Central memory CD8-positive, alpha-beta T cell (primary cell): ENCODE measurements at places on chromosomes 1 and 21.

- peaks cover 27% of the 10 kb centered on the region for H3K36me3 ChIP-seq
- H3K27me3 ChIP-seq, result no peaks in the 10 kb centered on the region
- H3K4me3 ChIP-seq, result peak overlapping the region; percentile 97
- peaks cover 56% of the 10 kb centered on the region for H3K4me1 ChIP-seq
- no peak for DNase-seq
Measured at GRCh38 chr1:89271341-89272015, 1.2 kb downstream of the GBP5 start.

DNA sequence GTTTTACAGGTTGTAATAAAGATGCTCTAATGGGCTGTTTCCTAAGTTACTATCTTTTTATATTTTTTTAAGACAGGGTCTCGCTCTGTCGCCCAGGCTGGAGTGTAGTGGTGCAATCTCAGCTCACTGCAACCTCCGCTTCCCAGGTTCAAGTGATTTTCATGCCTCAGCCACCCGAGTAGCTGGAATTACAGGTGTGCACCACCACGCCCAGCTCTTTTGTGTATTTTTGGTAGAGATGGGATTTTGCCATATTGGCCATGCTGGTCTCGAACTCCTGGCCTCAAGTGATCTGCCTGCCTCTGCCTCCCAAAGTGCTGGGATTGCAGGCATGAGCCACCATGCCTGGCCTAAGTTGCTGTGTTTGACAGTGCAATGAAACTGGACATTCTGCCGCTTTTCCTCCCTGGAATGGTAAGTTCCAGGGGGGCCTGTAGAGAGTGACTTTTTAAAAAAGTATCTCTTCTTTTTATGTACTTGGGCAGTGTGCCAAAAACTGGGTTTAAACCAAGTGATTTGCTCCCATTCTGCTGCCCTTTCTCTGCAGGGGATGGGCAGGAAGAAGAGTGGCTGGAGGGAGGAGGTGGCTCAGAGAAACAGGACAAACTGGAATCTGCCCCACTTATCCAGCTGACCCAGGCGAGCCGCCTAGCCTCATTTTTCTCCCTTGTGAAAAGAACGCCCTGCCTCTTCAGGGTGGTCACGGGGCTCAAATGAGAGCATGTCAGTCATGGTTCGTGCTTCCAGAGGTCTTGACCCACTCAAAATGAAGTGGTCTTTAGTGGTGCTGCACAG lies 2.3 kb downstream of the SLC37A1 start:
- peak overlapping the region; percentile 78 for H3K4me3 ChIP-seq
- peaks cover 56% of the 10 kb centered on the region for H3K4me1 ChIP-seq
- no peak for DNase-seq
- peaks cover 21% of the 10 kb centered on the region for H3K36me3 ChIP-seq
- H3K27me3 ChIP-seq, result no peaks in the 10 kb centered on the region

DNA sequence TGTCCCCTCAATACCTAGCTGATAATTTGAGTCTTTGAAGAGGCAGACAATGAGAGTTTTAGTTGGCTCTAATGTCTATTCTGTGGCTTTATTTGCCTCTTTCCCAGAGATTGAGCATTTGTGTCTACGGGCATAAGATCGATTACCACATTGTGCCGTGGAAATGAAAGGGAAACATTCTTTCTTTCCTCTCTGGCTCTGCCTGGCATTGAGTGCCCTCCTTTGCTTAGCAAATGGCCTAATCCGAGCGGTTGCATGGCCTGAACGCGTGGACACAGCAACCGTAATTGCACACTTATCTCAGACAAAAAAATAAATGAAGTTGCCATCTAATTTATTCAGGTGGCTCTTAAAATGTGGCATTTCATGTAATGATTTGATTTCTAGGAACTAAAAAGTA lies 247.9 kb downstream of the ADGRL2 start:
- no peak overlapping the region for H3K27ac ChIP-seq
- H3K4me1 ChIP-seq, result no peaks in the 10 kb centered on the region
- no peak for DNase-seq
- no peaks in the 10 kb centered on the region for H3K36me3 ChIP-seq
- no peaks in the 10 kb centered on the region for H3K27me3 ChIP-seq

GRCh38 chr1:1889847-1890505 lies 911 bp downstream of the GNB1 start:
- peaks cover 22% of the 10 kb centered on the region for H3K36me3 ChIP-seq

- no peak for DNase-seq
- no peak overlapping the region for H3K4me3 ChIP-seq
- H3K27ac ChIP-seq, result no peak overlapping the region
Measured at GRCh38 chr1:245483247-245483646, 328.5 kb downstream of the KIF26B start.

DNA sequence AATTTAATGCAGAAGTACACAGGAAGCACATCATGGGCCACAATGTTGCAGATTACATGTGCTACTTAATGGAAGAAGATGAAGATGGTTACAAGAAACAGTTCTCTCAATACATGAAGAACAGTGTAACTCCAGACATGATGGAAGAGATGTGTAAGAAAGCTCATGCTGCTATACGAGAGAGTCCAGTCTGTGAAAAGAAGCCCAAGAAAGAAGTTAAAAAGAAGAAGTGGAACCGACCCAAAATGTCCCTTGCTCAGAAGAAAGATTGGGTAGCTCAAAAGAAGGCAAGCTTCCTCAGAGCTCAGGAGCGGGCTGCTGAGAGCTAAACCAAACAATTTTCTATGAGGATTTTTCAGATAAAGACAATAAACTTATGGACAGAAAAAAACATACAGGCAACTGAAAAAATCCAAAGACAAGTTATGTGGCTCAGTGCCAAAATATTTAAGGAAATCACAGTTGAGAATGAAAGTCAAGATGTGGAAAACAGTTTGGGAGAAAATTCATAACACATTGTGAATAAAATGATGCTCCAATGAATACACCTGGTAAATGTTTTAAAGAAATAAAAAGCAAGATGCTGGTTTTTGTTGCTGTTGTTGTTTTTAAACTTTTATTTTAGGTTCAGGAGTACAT lies 2.8 kb upstream of the ZNF644 start:
- peaks cover 15% of the 10 kb centered on the region for H3K36me3 ChIP-seq
- peaks cover 25% of the 10 kb centered on the region for H3K4me1 ChIP-seq
- no peak overlapping the region for H3K27ac ChIP-seq
- H3K4me3 ChIP-seq, result no peak overlapping the region
- H3K27me3 ChIP-seq, result no peaks in the 10 kb centered on the region

- H3K4me1 ChIP-seq, result no peaks in the 10 kb centered on the region
- H3K36me3 ChIP-seq, result no peaks in the 10 kb centered on the region
- no peak overlapping the region for H3K4me3 ChIP-seq
- no peaks in the 10 kb centered on the region for H3K27me3 ChIP-seq
- no peak overlapping the region for H3K27ac ChIP-seq
Measured at GRCh38 chr1:69766431-69767180, 198.9 kb downstream of the LRRC7 start.

DNA sequence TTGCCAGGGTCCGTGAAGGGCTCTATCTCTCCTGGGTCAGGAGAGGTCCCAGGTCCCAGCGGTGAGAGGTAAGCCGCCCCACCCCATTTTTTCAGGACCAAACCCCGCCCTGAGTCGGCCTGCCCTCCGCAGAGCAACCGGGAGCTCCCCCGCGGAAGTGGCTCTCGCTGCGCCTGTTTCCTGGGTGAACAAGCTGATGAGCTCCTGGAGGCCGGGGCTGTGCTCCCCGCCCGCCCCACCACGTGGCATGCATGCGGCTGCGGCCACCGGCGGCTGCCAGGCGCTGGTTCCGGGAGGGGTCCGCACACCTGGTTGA lies 32.0 kb downstream of the ZBTB17 start:
- no peak overlapping the region for H3K27ac ChIP-seq
- H3K36me3 ChIP-seq, result peaks cover 28% of the 10 kb centered on the region
- peaks cover 17% of the 10 kb centered on the region for H3K4me1 ChIP-seq
- no peak for DNase-seq
- no peaks in the 10 kb centered on the region for H3K27me3 ChIP-seq

- no peaks in the 10 kb centered on the region for H3K4me1 ChIP-seq
- no peak for DNase-seq
- H3K27ac ChIP-seq, result no peak overlapping the region
- H3K36me3 ChIP-seq, result no peaks in the 10 kb centered on the region
Measured at GRCh38 chr1:178632653-178633052, 92.4 kb upstream of the RALGPS2 start.

DNA sequence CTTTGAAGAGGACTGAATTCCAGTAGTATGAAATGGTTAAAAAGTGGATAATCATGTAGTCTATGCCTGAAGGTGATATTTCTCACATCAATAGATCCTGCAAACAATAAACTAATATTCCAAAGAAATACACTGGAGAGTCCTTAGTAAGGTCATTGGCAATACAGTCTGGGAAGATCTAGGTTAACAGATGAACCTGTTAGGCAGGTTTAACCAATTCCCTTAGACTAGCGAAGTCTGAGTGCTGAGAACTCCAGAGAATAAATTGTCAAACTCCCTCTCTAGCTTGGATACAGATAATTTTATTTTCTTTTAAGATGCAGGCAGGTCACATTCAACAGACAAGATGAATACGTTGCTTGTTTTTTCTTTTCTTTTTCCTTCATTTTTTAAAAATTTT lies 2.4 kb downstream of the GPR157 start:
- peaks cover 15% of the 10 kb centered on the region for H3K4me1 ChIP-seq
- DNase-seq, result no peak

DNA sequence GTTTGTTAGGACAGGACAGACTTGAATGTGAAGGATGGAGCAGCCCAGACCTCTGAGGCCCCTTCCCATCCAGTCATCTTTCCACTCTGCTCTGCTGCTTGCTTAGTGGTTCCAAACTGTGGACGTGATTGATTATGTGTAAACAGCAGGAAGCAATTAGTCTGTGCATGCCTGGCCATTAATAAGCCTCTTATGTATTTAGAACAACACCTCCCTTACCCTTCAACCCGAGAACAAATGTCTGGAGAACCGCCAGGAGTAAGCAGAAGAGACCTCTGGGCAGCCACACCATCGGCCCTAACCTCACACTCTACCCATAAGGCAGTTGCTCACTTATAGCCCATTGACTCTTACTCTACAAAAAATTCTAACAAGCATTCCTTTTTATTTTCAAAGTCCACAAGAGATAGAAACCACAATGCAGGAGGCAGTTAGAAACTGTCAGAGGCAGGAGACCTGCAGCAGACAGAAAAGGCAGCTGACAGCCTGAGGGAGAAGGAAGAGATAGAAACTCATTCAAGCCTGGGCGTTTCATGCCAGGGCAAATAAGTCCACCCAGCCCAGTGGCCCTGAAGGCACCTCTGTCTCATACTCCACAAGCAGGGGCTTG lies 5.8 kb upstream of the EPHA8 start:
- H3K4me1 ChIP-seq, result peaks cover 5% of the 10 kb centered on the region
- H3K36me3 ChIP-seq, result no peaks in the 10 kb centered on the region
- peaks cover 90% of the 10 kb centered on the region for H3K27me3 ChIP-seq
- H3K4me3 ChIP-seq, result no peak overlapping the region
- no peak overlapping the region for H3K27ac ChIP-seq
- DNase-seq, result no peak

GRCh38 chr1:33142483-33143064 lies 39.3 kb downstream of the TRIM62 start:
- H3K36me3 ChIP-seq, result peaks cover 3% of the 10 kb centered on the region
- H3K4me3 ChIP-seq, result no peak overlapping the region
- no peak for DNase-seq
- peak overlapping the region; percentile 61 for H3K27ac ChIP-seq

- no peak overlapping the region for H3K27ac ChIP-seq
- H3K4me3 ChIP-seq, result no peak overlapping the region
- peaks cover 21% of the 10 kb centered on the region for H3K36me3 ChIP-seq
- DNase-seq, result no peak
- H3K4me1 ChIP-seq, result no peaks in the 10 kb centered on the region
Measured at GRCh38 chr1:9927259-9927658, 15.9 kb downstream of the LZIC start.

DNA sequence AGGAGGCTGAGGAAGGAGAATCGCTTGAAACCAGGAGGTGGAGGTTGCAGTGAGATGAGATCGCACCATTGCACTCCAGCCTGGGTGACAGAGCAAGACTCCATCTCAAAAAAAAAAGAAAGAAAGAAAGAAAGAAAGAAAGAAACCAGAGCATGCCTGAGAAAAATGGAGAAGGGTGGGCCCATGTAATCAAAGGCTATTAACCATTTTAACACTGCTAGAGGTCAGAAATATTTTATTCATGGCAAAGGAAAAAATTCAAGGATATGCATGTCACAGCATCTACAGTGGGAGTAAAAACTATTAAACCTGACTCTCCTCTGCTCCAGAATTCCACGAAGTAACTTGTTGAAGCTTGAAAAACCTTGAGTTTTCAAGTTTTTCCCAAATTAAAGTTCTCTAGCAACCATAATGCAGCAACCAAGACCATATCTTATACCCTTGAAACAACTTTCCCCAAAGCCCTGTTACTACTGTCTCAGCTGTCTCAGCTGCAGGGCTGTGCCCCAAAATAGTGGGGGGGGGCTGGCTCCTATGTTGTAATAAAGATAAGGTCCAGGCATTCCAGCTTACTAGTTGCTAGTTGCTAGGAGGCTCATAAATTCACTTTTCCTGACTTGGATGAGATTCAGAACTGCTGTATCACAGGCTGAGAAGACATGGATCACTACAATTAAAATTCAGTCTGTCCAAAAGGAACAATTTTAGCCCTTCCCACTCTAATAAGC lies 112.9 kb upstream of the SOD1 start:
- no peak for DNase-seq
- no peaks in the 10 kb centered on the region for H3K4me1 ChIP-seq
- H3K36me3 ChIP-seq, result no peaks in the 10 kb centered on the region

- DNase-seq, result no peak
- no peak overlapping the region for H3K4me3 ChIP-seq
- H3K27me3 ChIP-seq, result peaks cover 62% of the 10 kb centered on the region
- no peaks in the 10 kb centered on the region for H3K4me1 ChIP-seq
- no peak overlapping the region for H3K27ac ChIP-seq
Measured at GRCh38 chr1:37174876-37175275, 140.6 kb upstream of the GRIK3 start.

DNA sequence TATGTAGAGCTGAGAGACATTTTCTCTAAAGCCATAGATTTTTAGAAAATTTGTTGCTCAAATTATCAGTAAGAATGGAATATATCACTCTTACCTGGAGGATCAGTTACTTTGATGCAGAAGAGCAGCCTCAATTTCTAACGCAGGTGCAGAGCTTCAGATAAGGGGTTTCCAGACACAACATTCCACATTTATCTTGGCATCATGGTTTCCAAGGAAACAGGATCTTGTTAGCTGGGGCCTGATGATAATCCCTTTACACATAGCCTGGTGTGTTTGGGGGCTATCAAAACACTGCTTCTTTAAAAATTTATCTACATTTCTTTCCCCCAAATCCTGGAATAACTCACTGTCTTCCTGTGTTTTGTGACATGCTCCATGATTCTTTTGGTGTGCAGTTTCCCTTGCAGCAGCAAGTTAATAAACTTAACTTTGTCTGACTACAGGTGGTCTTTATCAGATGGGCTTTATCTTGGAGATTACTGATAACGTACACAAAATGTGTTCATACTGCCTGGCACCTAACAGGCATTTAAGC lies 2.7 kb upstream of the STX12 start:
- peaks cover 14% of the 10 kb centered on the region for H3K36me3 ChIP-seq
- H3K4me3 ChIP-seq, result no peak overlapping the region
- no peak for DNase-seq
- no peak overlapping the region for H3K27ac ChIP-seq

DNA sequence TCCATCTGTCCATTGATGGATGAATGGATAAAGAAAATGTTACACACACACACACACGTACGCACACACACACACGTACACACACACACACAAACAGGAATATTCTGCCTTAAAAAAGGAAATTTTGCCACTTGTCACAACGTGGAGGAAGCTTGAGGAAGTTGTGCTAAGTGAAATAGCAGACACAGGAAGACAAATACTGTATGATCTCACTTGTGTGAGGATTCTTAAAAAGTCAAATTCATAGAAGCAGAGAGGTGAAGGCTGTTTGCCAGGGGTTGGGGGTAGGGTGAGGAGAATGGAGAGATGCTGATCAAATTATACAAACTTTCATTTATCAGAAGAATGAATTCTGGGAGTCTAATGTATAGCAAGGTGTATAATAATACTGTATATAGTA lies 73.2 kb downstream of the KIF14 start:
- peaks cover 3% of the 10 kb centered on the region for H3K36me3 ChIP-seq
- no peak overlapping the region for H3K4me3 ChIP-seq
- DNase-seq, result no peak
- H3K27ac ChIP-seq, result no peak overlapping the region
